ENCODE measurements at places on chromosomes 2 and 18. TPM values are rescaled to one million over a fixed set of nuclear protein-coding genes. Genes with fewer than 3 reads are reported as not detected.

The CTAGE1 gene
- 0.43 TPM for total RNA-seq

The LPIN1 gene
- 69.6 TPM for total RNA-seq

The TEKT4 gene
- not detected for total RNA-seq

The LRRC30 gene
- not detected for total RNA-seq

The LIMS4 gene
- 37.7 TPM for total RNA-seq

The MYOM1 gene
- total RNA-seq, result 0.86 TPM

The FOXD4L1 gene
- under 0.01 TPM for total RNA-seq

The RIT2 gene
- total RNA-seq, result not detected

The DGUOK gene
- 81.2 TPM for total RNA-seq

The LIMS3 gene
- 14.2 TPM for total RNA-seq

The GALR1 gene
- total RNA-seq, result not detected

DNA sequence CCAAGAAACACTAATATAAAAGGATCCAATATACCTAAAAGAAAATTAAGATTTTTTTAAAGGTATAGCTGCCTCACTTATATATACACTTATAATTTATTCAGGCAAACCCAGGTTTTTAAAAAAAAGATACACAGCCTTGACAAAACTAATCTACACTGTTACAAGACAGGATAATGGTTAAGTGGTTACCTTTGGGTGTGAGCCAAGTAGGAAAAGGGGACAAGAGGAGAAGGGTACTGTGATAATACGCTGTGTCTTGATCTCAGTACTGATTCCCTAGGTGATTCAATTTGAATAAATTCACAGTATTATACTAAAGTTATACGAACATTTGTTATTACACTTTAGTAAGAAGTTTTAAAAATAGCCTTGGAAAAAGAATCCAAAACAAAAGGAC, 30.6 kb downstream of the KLHL41 start:
- no peak for DNase-seq

DNA sequence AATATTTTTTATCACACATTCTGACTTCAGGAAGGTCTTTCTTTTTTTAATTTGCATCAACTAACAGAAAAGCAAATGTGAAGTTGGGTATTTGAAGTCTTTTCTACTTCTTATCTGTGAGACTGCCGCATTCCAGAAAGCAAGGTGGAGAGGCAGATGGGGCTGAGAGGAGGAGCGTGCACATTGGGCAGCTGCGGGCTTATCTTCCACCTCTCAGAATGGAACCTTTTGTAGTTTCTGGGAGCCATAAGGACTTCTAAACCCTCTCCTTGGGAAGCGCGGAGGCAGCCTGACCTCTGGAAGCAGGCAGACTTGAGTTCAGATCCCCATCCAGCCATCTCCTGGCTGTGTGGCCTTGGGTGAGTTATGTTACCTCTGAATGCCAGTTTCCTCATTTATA, 3.9 kb downstream of the MAPRE3 start:
- DNase-seq, result no peak

- DNase-seq, result peak; percentile 58
Measured at GRCh38 chr18:2847317-2848246, 776 bp downstream of the EMILIN2 start.

DNA sequence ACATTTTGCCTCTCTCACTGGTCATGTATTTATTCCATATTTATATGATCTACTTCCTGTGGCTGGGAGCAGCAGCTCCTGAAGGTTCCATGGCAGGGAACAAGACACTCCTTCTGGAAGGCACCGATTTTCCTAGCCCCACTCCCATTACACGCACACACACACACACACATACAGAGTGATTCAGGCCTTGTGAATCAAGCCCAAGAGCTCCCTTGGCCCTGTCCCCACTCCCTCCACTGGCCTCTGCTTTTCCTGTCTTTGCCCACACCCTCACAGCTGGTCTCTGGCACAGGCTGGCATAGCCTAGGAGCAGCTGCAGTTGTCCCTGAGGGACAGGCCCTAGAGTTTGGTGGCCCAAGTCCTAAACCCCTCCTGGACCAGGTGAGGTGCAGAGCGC, 201.7 kb downstream of the NAPG start:
- DNase-seq, result no peak

GRCh38 chr2:7719876-7720275, 802.7 kb downstream of the RNF144A start:
- DNase-seq, result no peak

- no peak for DNase-seq
Measured at GRCh38 chr2:118732432-118732831, 115.0 kb downstream of the EN1 start.

DNA sequence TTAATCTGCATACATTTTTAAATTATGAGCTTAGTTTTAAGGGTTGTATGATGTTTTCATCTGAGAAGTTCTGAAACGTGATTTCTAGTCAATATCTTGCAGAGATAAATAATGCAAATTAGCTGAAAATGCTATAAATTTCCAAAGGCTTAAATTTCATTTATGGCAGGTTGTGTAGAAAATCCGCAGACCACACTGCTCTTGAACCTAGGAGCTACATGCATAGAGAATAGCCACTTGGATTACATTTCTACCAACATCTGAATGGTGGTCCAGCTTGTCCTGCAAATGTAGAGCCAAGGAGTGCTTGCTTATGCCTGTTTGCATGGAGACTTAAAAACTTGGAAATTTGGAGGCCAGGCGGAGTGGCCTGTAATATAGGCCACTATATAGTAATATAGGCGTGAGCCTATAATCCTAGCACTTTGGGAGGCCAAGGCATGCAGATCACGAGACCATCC, 6.8 kb downstream of the MAT2A start:
- peak; percentile 42 for DNase-seq

DNA sequence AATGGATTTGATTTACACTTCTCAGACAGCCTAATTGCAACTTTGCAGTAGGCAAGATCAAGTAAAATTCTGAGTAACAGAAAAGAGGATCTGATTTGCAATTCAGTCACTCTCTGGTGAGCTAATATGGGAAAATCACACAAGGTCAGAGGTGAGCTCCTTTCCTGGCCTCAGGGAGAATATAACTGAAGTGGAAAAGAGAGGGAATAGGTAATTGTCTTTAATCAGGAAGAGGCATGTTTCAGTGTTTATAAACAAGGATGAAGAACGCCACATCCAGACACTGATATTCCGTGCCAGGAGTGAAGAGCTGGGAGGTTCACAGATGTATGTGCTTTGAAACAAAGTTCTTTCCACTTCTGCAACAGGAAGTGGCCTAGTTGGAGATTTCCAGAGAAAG, 127.1 kb downstream of the ETAA1 start:
- DNase-seq, result peak; percentile 74

GRCh38 chr18:24869285-24869684, 408.8 kb downstream of the HRH4 start:
- no peak for DNase-seq

- no peak for DNase-seq
Measured at GRCh38 chr2:25772078-25772477, 98.7 kb upstream of the DTNB start.

DNA sequence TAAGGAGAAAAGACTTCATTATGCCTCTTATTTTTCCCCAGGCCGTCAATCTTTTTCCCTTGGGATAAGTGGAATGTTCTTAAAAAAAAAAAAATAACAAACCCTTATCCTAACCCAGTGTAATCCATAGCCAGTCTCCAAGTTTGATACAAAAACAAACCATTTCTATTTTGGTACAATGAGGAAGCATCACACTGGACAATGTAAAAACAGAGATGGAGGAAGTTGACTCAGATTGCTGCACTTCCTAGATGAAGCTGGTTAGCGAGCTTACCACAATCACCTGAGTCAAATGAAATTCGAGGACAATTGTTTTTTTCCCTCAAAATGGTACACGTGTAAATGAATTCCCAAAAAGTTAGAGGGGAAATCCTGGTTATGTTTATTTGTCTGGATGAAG, 259.7 kb downstream of the TCF4 start:
- no peak for DNase-seq

DNA sequence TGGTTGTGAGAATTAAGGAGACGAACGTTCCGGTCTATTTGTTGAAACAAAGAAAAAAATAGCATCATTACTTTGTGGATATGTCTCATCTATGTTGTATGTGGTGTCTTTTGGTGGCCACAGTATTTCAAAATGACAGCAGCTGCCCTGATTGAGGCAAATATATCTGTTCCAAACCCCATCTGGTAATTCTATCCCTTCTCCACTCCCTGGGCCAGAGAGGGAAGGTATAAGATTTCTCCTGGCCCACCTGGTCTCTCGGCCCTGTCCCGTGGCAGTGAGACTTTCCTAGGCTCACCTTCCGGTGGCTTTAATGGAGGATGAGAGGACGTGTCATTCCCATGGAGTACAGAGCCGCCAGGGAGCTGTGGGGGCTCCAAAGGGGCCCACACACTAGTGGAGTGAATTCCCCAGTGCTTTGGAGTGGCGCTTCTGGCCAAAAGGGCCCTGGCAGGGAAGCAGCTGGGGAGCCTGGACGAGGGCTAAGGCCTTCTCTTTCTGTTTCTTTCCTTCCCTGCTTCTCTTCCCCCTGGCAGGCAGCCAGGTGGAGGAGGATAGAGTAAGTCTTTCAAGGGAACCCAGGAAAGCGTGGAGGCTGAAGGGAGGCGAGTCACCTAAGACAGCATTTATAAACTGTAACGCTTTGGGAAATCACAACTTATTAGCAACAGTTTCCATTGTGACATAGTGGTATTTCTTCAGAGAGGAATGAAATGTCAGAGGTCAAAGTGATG, 5.6 kb downstream of the FOSL2 start:
- peak; percentile 82 for DNase-seq

DNA sequence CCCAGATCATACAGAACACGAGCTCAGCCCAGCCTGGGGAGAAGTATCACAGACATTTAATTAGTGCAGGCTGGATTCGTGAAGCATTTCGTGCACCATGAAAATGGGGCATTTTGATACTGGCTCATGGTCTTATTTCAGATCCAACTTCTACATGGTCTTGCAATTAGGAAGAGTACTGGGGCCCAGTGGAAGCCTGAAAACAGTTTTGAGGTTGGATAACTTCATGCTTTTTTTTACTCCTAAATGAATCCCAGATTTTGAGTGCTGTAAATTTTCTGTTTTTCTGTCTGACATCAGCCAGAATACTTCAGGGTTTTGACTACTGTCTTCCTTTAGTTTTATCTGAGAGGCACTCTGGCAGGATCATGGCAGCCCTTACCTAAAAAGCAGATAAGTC, 160.1 kb downstream of the GFPT1 start:
- no peak for DNase-seq

DNA sequence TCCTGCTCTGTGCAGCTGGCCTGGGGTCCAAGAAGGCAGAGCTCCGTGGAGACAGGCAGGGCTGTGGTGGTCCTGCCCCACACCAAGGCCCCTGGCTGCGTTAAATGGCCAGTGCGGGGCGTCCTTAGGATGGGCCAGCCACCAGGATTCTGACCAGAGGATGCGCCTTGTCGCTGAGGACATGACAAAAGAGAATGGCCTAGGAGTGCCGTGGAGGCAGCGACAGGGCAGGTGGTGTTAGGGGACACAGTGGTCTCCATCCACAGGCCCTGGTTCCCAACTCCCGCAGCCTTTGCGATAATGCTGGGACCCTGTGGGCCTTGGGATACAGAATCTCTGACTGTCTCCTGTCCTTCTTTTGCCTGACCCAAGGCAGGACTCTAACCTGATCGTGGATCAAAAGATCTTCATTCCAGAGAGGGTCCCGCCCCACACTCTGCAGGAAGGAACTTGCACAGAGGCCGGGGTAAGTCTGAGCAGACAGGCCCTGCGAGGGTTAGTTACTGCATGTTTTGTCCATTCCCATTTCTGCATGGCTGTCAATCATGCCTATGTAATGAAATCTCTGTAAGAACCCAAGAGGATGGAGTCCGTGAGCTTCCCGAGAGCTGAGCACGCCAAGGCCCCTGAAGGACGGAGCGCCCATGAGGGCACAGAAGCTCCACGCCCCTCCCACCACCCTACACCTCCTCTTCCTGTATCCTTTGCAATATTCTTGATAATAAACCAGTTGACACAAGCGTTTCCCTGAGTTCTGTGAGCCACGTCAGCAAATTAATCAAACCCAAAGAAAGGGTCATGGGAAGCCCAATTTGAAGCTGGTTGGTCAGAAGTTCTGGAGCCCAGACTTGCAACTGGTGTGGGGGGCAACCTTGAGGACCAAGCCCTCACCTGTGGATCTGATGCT, 251.5 kb upstream of the SALL3 start:
- DNase-seq, result no peak

- no peak for DNase-seq
Measured at GRCh38 chr2:159456500-159457426, 159.6 kb downstream of the BAZ2B start.

DNA sequence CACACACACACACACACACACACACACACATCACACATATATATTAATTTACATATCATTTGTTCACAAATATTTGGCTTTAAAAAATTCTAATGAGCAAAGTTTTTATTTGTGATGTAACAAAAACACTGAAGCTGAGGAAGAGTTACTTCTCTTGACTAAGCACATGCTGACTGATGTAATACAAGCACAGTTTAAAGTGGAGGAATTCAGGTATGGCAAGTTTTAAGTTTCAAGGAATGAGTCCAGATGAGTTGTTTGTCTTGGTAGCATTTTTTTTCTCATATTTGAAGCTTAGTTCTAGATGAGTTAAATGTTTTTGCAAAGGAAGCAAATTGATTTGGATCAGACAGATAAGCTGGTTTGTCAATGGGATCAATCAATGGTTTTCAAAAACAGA, 20.2 kb upstream of the CALCRL start:
- DNase-seq, result no peak

DNA sequence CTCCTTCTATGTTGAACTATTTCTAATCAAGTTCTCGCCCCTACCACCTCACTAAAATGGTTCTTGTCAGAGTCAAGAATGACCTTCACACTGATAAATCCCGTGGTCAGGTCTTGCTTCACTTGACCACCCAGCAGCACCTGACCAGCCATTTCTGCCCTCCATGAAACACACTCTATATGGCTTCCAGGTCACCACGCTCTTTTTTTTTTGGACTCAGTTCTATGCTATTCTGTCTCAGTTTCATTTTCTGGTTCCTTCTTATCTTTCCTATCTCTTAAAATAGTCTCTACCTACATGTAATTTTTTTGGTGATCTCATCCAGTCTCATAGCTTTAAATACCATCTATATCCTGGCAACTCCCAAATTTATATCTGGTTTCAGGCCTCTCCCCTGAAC, 11.4 kb downstream of the EIF2AK3 start:
- no peak for DNase-seq

DNA sequence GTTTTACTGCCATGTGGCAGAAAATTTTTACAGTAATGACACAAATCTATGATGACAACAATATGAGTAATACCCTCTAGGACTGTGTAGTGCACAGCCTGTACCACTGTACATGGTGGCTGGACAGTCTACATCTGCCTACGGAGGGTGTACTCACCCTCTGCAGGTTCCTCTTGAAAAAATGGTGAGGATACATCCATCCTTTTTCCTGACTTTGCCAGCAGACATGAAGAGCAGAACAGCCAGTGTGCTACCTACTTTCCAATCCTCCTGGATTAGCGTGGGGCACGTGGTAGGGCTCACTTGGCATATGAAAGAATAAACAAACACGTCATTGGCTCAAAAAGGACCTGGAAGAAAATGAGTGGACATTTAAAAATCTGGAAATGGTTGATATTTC, 62.6 kb downstream of the TRPM8 start:
- no peak for DNase-seq

DNA sequence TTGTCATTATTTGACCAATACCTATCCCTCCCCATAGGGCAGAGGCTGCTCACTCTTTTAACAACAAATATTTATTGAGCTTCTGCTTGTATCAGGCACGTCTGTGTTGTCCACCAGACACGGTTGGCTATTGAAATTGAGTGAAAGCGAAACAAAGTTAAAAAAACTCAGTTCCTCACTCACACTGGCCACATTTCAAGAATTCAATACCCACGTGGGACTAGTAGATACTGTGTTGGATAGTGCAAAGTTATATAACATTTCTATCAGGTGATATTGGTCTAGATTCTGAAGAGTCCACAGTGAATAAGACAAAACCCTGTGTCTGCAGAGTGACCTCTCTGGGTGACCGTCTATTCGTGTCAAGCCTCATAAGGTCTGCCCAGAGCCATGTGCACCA, 43.9 kb upstream of the GALR1 start:
- no peak for DNase-seq

All from fibroblast of villous mesenchyme (primary cell).